ENCODE measurements at places on chromosomes 13 and 19. TPM values are rescaled to one million over a fixed set of nuclear protein-coding genes. Genes with fewer than 3 reads are reported as not detected.

Gene S1PR5
- total RNA-seq = 4.6 TPM

Gene CCDC97
- 16.3 TPM for total RNA-seq

Gene GFY
- not detected for total RNA-seq

Gene ELF1
- 16.6 TPM for total RNA-seq

DNA sequence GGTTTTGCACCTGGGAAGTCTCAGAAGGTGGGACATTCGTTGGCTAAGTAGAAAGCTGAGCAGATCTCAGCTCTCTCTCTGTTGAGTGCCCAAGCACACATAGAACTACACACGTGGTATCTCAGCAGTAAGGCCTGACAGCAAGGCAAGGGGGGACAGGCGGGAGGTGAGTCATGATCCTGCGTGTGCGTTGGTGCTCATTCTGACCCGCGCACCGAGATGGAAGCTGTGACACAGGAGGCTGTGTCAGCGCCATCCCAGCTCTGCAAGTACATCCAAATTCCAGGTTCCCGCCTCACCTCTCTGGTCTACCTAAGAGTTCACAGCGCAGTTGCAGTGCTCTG, 135.7 kb downstream of the USP12 start:
- no peak for DNase-seq

DNA sequence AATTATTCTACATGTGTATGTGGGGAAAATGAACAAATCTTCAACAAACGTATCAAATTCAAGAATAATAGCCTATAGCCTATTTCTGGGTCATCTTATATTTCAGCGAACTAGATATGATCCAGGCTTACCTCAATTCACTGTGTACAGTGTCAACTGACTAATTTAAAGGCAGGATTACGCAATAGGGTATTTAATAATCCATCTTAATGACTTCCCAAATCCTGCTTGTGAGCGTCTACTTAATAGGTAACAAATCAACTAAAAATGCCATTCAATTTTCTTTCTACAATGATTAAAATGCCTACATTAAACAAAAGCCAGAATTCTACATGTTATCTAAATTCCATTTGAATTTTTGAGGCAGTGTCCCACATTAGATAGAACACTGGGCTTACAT, 67.0 kb downstream of the USP12 start:
- DNase-seq = no peak

- DNase-seq = no peak
Observed at GRCh38 chr19:10553943-10554381, 10.3 kb downstream of the ATG4D start.

GRCh38 chr13:102333320-102334198, 68.3 kb downstream of the FGF14 start:
- no peak for DNase-seq

- DNase-seq = no peak
Observed at GRCh38 chr19:48636859-48637448, at the start of gene DBP. DBP (minus strand) TSS chr19:48637379; CDS start chr19:48636994, 385 bp downstream.

GRCh38 chr13:35478271-35479037, 2.0 kb upstream of the MAB21L1 start:
- DNase-seq = no peak

DNA sequence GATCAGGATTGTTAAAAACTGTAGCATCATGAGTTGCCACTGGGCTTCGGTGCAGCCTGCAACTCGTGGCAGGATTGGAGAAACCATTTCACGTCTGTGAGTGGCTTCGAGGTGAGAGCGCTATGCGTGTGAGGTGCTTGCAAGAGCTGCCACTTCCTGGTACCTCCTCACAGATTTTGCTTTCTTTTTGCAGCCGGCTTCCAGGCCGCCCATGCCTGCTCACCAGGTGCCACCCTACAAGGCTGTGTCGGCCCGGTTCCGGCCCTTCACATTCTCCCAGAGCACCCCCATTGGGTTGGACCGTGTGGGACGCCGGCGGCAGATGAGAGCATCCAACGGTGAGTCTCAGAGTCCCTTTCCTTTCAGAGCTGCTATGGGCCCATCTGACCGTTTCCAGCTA, 57.9 kb upstream of the C1QTNF9 start:
- DNase-seq = no peak

GRCh38 chr13:31790992-31791391, 51.7 kb downstream of the RXFP2 start:
- no peak for DNase-seq

DNA sequence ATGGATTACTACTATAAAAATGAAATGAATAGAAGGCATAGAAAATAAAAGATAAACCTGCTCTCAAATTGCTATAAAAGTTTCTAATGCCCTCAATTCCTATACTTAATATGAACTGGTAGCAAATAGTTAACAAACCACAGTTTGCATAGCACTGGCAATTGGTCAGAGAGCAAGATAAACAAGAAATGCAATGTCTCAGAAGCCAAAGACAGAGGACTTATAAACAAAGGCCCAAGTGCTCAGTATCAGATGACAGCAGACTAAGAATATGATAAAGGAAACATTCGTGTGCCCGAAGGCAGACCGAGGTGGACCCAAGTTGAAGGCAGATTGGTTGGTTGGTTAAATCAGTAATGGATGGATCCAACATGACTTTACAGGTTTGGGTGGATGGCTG, 50.6 kb downstream of the IPO5 start:
- DNase-seq = no peak

All from Caki2 (cell line).